WTC11 (cell line): ENCODE measurements at places on chromosomes 3 and 15. TPM values are rescaled to one million over a fixed set of nuclear protein-coding genes. Genes with fewer than 3 reads are reported as not detected.
A peak's percentile ranks its signal among the peaks of the same experiment; 100 is the strongest.

DNA sequence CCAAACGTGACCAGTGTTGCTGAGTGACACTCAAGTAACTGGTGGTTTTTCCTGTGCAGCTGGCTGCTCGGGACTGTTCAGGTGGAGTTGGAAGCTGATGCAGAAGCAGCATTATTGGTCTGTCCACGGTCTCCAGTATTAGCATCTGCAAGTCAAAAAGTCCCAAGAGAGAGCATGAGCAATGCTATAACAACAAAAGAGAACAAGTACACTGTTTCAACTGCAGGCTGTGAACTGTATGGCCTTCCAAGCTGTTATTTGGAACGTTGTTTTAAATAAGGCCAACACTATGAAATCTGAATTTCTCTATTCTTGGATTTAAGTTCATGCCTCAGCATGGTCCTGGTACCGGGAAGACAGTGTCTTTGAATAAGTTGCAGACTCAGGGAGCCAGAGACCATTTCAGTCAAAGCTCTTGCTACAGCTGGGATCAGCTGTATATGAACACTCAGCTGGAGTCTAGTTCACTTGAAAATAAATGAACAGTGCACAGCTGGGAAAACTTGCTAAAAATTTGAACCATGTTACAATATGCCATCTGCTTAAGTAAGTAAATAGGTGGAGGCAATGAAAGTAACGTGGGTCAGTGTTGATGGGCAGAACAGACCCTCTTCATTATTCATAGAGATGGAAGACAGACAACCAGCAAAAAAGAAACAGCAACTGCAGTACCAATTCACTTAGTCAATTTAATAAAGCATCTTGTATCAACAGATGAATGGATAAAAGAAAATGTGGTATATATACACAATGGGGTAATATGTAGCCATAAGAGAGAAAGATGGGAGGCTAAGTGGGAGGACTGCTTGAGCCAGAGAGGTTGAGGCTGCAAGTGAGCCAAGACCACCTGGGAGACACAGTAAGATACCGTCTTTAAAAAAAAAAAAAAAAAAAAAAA, 45.1 kb downstream of the NR1I2 start:
- H3K36me3 ChIP-seq = peaks cover 3% of the 10 kb centered on the region; the same call in 1 of the 2 replicates
- DNase-seq = no peak
- no peak overlapping the region for H3K27ac ChIP-seq
- H3K4me1 ChIP-seq = peaks cover 65% of the 10 kb centered on the region

- H3K4me1 ChIP-seq = peaks cover 23% of the 10 kb centered on the region
- H3K36me3 ChIP-seq = no peaks in the 10 kb centered on the region
- peak; percentile 25 for DNase-seq
- H3K4me3 ChIP-seq = no peak overlapping the region
Observed at GRCh38 chr3:134423153-134423552, 48.9 kb upstream of the AMOTL2 start.

DNA sequence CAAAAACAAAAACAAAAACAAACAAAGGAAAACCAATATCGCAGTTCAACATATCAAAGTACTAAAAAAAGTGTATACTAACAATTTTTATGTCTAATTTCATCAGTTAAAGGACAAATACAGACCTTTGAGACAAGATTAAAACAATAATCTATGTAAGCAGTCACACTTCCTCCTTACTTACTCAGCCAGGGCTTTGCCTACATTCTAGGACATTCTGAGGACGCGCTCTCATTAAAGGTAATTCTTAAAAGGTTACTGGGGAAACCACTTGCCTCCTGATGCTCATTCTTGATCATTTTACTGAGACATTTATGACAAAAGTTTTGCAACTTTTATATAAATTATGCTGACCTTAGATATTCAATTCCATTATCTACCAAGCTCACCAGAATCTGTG, 93.4 kb downstream of the CBLB start:
- no peak overlapping the region for H3K4me3 ChIP-seq
- H3K27ac ChIP-seq = no peak overlapping the region
- H3K27me3 ChIP-seq = no peaks in the 10 kb centered on the region
- no peak for DNase-seq
- H3K36me3 ChIP-seq = no peaks in the 10 kb centered on the region

The TFRC gene
- total RNA-seq = 92.8 to 143 TPM (median 93.4 TPM) in 3 replicates

DNA sequence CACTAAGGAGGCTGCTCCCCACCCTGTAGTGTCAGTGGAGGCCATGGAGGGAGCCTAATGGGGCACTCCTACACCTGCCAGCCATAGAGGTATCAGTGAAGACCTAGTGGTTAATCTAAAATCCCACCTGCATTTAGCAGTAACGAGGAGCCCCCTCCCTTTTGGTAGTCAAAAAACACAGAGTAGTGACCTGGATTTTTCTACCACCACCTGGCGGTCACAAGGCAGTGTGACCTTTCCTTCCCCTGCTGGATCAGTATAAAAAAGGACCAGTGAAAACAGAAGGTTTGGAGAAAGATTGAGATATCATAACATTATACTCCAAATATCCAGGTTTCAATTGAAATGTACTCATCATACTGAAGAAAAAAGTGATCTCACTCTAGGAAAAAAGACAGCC, 241.2 kb downstream of the PYDC2 start:
- no peak overlapping the region for H3K27ac ChIP-seq
- peaks cover 20% of the 10 kb centered on the region for H3K36me3 ChIP-seq
- DNase-seq = peak; percentile 26

DNA sequence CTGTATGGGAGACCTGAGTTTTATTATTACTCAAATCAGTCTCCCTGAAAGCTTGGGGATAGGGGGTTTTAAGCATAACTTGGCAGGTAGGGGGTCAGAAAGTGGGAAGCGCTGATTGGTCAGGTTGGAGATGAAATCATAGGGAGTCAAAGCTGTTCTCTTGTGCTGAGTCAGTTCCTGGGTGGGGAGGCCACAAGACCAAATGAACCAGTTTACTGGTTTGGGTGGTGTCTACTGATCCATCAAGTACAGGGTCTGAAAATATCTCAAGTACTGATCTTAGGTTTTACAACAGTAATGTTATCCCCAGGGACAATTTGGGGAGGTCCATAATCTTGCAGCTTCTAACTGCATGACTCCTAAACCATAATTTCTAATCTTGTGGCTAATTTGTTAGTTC, 17.8 kb upstream of the IQCF6 start:
- H3K27ac ChIP-seq = peak overlapping the region; percentile 61
- DNase-seq = no peak
- H3K4me3 ChIP-seq = no peak overlapping the region
- no peaks in the 10 kb centered on the region for H3K27me3 ChIP-seq

DNA sequence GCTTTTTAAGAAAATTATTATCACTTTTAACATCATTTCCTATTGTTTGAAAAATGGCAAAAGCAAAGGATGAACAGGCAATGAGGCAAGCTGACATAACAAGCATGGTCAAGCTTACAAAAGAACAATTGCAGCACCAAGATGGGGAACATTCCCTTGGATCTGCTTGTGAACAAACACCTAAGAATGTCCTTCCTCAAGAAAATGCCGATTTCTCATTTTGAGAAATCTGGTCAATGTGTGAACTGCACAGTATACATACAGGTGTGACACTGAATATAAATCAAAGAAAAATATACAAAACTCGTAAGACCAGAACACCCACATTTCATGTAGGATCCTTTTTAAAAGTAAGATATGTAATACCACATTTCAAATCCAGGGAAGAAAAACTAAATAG, 58.9 kb downstream of the LRRFIP2 start:
- H3K4me3 ChIP-seq = no peak overlapping the region
- no peak for DNase-seq

The TMEM40 gene
- total RNA-seq = 0.17 TPM in 1 of 3 replicates, not detected in the others

The MYH15 gene
- total RNA-seq = 0.09 to 0.16 TPM (median 0.14 TPM) in 3 replicates

GRCh38 chr3:49724586-49724985, 835 bp upstream of the GMPPB start:
- peak; percentile 14 for DNase-seq
- no peaks in the 10 kb centered on the region for H3K27me3 ChIP-seq
- H3K4me3 ChIP-seq = peak overlapping the region; percentile 91
- H3K4me1 ChIP-seq = peaks cover 10% of the 10 kb centered on the region

GRCh38 chr3:170259907-170260306, 37.7 kb downstream of the PRKCI start:
- no peak overlapping the region for H3K4me3 ChIP-seq
- no peak for DNase-seq
- no peaks in the 10 kb centered on the region for H3K27me3 ChIP-seq
- peak overlapping the region; percentile 10; the same call in 1 of the 2 replicates for H3K27ac ChIP-seq
- peaks cover 28% of the 10 kb centered on the region for H3K4me1 ChIP-seq
- H3K36me3 ChIP-seq = peaks cover 52% of the 10 kb centered on the region

GRCh38 chr3:159322322-159322939, 520.6 kb downstream of the MFSD1 start:
- no peak overlapping the region for H3K27ac ChIP-seq
- H3K27me3 ChIP-seq = no peaks in the 10 kb centered on the region
- peak; percentile 83 for DNase-seq
- no peaks in the 10 kb centered on the region for H3K4me1 ChIP-seq

The MORC1 gene
- total RNA-seq = not detected in 3 replicates

DNA sequence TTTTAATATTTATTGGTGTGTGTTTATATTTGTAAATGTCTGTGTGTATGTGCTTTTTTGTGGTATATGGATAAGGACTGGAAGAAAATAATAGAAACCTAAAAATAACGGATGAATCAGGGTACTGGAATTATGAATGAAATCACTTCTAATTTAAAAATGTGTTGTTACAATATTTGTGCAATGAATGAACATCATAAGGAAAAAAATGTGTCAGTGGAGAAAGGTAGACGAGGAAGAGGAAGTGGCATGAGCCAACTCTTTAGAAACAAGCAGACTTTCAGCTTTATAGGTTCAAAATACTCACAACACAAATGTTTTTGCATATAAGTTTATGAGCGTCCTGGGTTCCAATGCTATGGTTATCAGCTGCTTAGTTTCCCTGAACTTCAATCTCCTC, 59.4 kb downstream of the SOX2 start:
- H3K27ac ChIP-seq = no peak overlapping the region
- H3K27me3 ChIP-seq = no peaks in the 10 kb centered on the region
- H3K4me1 ChIP-seq = peaks cover 2% of the 10 kb centered on the region; the same call in 1 of the 2 replicates
- DNase-seq = no peak
- H3K4me3 ChIP-seq = no peak overlapping the region

GRCh38 chr3:124570232-124570631, 160.0 kb upstream of the UMPS start:
- H3K4me3 ChIP-seq = no peak overlapping the region
- no peak for DNase-seq
- no peak overlapping the region for H3K27ac ChIP-seq
- peaks cover 5% of the 10 kb centered on the region for H3K4me1 ChIP-seq
- H3K36me3 ChIP-seq = no peaks in the 10 kb centered on the region

DNA sequence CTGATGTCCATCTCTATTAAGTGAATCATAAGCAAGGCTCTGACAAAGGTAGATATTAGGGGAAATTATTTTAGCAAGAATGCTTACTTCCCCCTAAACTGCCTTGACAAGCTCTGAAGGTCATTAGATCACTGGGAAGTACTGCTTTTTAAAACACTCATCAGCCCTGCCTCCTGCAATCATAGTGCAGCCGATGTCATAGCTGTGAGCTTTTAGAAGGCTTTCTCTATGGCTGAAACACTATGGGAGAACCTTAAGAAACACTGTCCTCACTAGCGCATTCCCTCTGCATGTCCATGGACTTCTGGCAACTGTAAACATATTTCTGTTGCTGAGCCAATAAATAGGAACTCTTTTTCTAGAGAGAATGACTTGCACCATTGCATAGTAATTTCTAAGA, 38.7 kb upstream of the PTPRG start:
- H3K27me3 ChIP-seq = no peaks in the 10 kb centered on the region
- no peak overlapping the region for H3K4me3 ChIP-seq
- peaks cover 40% of the 10 kb centered on the region for H3K4me1 ChIP-seq
- H3K36me3 ChIP-seq = no peaks in the 10 kb centered on the region
- H3K27ac ChIP-seq = no peak overlapping the region

- H3K27ac ChIP-seq = peak overlapping the region; percentile 94
- H3K4me3 ChIP-seq = peak overlapping the region; percentile 91
- no peaks in the 10 kb centered on the region for H3K27me3 ChIP-seq
- H3K4me1 ChIP-seq = peaks cover 28% of the 10 kb centered on the region
- DNase-seq = peak; percentile 69
Observed at GRCh38 chr3:141875893-141876380, 506 bp upstream of the ATP1B3 start.

The DUOXA1 gene
- total RNA-seq = 0.09 to 0.62 TPM (median 0.50 TPM) in 3 replicates

DNA sequence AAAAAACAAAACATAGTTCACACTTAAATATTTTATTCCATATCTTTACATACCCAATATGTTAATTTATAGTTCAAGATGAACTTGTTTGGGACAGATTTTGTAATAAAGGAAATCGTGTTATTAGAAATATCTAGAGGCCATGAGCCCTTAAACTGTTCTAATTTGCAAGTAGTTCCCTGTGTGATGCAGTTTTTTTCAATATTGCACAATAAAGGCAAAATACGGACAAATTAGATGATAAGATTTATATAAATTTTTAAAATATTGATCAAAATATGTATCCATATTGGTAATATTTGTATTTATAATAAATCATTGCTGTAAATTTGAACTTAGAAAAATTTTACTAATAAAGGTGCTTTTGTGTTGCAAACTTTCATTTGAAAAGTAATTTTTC, 23.8 kb downstream of the CTNNB1 start:
- no peak overlapping the region for H3K4me3 ChIP-seq
- H3K27ac ChIP-seq = no peak overlapping the region
- H3K4me1 ChIP-seq = peaks cover 36% of the 10 kb centered on the region
- no peaks in the 10 kb centered on the region for H3K27me3 ChIP-seq
- no peak for DNase-seq

The STRIT1 gene
- total RNA-seq = 0.33 TPM in 1 of 3 replicates, not detected in the others

DNA sequence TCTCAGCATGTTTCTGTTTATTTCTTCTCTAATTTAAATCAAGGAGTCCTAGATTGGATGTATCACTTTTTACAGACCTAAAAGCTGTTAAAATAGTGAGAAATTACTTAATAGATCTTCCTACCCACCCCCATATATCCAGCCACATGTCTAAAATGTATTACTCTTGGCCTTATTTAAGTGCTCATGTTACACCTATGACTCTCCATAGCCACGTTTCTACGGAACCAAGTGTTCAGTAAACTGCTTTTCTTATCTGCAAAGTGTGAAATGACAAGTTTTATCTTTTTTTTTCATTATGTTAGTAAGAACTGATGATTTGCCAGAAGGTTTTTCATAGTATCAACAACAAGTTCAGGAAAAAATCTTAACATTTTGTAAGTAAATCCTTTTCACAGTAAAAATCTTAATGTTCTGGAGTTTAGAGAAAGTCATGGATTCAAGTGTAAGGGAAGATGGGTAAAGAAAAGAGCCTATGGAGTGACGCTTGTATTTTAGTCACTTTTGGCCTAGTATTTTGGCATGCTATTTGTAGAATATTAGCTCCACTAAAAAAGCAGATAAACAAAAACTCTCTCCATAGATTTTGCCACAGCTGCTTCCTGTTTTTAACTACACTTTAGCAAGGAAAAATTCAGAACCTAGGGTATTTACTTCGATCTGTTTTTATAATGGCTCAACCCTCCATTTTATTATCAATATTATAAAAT, 41.2 kb upstream of the IGSF10 start:
- H3K4me3 ChIP-seq = no peak overlapping the region
- no peaks in the 10 kb centered on the region for H3K27me3 ChIP-seq
- DNase-seq = no peak
- H3K4me1 ChIP-seq = peaks cover 48% of the 10 kb centered on the region
- H3K36me3 ChIP-seq = no peaks in the 10 kb centered on the region
- H3K27ac ChIP-seq = peak overlapping the region; percentile 40
